Non-pigmented ciliary epithelial cell (primary cell): ENCODE measurements at places on chromosomes 6 and 20.
A peak's percentile ranks its signal among the peaks of the same experiment; 100 is the strongest.

- no peak for DNase-seq
These were observed 66.3 kb upstream of the DYNLRB1 start for GRCh38 chr20:34449674-34450592.

DNA sequence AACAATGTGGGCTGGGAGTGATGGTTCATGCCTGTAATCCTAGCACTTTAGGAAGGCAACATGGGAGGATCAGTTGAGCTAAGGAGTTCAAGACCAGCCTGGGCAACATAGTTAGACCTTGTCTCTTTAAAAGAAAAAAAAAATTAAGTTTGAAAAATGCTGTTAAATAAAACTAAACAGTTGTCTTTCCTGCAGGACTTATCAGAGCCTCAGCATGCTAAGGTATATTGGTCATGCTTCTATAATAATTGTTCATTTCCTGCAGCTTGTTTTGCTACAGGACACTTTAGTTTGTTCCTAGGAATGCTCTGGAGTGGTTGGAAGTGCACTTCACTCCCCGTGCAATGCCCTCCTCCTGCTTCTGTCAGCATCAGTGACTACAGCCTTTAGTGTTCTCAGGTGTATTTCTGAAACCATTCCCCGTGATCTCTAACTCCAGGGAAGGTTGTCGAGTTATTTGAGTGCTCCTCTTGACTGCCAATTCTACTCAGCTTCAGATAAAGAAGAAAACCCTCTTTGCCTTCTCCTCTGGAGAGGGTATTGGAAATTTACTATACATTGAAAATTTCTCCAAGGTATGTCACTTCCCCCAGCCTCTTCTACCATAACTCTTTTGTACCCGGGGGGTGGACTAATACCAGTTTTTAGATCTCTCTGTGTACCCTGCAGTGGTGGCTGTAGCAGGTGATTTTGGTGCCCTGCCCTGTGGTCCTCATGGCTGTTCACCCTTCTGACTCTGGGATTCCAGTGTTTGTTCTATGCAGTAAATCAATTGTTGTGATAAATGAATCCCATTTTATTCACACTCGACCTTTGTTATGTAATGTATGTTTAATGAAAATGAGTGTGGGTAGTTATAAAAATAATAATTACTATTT is 33.8 kb downstream of the NHLRC1 start:
- DNase-seq = no peak

DNA sequence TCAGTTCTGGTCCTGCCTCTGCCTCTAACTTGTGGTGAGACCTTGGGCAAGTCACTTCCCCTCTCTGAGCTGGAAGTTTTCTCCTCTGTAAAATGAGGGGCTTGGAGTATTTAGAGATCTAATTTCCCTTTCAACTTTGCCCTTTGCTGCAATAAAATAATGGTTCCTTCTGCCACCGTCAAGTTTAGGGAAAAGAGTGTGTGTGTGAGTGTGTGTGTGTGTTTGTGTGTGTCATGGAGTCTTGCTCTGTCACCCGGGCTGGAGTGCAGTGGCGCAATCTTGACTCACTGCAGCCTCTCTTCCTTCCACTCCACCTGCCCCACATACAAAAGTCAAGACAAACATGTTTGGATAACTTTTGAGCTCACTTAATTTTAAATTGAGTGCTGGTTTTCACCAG is 39.2 kb upstream of the PIM1 start:
- no peak for DNase-seq

DNA sequence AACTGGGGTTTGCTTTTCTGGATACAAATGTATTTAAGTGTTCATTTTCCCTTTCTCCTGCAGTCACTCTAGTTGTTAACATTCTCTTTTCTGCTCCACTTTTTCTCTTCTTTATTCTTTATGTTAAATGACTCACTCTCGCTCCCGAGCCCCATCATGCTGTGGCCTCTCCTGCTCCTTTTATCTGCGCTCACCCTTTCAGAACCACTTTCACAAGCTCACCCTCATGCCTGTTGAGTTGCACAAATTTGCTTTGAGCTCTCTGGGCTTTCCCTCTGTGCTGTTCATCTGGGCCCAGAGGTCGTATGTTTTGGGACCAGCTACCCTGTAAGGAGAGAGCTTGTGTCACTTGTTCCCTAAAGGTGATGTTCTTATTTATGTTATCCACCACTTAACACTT is 98.1 kb upstream of the ASCC3 start:
- DNase-seq = no peak

- DNase-seq = no peak
These were observed 51.3 kb downstream of the PDE7B start for GRCh38 chr6:135902756-135903331.

- DNase-seq = no peak
These were observed 178.8 kb upstream of the PMEPA1 start for GRCh38 chr20:57888591-57888990.

GRCh38 chr6:118709859-118710350 is 58.5 kb upstream of the CEP85L start:
- peak; percentile 67 for DNase-seq

- no peak for DNase-seq
These were observed 40.4 kb upstream of the PIM1 start for GRCh38 chr6:37129566-37129965.

GRCh38 chr6:116359131-116359530 is 11.6 kb upstream of the DSE start:
- no peak for DNase-seq

- DNase-seq = no peak
These were observed 23.2 kb downstream of the SDCBP2 start for GRCh38 chr20:1305712-1306111.

- DNase-seq = no peak
These were observed 31.0 kb upstream of the VEGFA start for GRCh38 chr6:43738877-43739641.

GRCh38 chr6:25472306-25472705 is 179.7 kb upstream of the SCGN start:
- no peak for DNase-seq

DNA sequence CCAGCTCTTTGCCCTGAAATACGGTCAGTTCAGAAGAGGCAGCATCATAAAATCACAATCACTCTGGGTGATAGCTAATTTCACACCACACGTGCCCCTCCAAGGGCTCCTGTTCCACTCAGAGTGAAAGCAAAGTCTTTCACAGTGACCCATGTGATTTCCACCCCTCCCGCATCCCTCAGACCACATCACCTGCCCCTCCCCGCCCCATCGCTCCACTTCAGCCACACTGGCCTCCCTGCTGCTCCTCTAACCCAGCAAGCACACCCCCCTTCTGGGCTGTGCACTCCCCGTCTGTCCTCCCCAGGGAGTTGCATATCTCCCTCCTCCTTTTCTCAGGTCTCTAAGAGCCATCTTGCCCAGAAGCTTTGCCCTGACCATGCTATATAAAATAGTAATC is 74.5 kb downstream of the PSMG4 start:
- no peak for DNase-seq
